Right forelimb (tissue), 1 donor: ENCODE measurements at places on chromosomes 3 and 15.

- no peak for DNase-seq
Measured at GRCh38 chr15:68059630-68060029, 5.5 kb downstream of the PIAS1 start.

DNA sequence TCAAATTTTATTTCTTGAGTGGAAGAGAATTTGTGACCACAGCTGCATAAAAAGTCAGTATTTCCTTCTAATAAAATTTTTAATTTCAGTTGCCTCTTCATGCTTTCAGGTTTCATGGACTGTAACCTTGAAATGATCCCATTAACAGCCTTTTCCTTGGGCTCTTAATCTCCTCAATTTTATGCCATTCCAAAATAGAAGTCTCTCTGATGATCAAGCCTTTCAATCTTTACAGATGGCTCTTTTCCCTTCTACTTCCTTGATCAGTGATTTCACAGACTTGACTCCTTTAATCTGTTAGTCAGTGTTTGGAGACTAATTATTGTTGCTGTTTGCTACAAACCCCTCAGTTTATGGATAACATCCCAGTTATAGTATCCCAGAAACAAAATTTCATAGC is 11.9 kb downstream of the TSC22D2 start:
- no peak for DNase-seq

GRCh38 chr15:77715051-77715450 is 82.3 kb upstream of the LINGO1 start:
- no peak for DNase-seq

DNA sequence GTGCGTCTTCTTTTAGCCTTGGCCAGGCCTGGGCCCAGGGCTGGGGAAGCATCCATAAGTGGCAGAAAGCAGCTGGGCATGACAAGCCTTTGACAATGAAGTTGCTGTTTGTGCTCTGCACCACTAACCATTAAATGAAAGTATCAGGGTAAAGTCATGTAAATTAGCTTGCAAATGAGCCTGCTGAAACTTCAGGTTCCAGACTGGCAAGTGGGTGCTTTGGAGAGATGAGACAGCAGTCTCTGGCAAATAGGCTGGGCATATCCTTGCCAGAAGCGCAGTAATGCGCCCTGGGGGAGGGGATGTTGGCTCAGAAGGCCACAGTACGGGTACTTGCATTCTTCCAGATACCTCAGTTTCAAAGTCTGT is 40.7 kb downstream of the RAB6B start:
- no peak for DNase-seq

DNA sequence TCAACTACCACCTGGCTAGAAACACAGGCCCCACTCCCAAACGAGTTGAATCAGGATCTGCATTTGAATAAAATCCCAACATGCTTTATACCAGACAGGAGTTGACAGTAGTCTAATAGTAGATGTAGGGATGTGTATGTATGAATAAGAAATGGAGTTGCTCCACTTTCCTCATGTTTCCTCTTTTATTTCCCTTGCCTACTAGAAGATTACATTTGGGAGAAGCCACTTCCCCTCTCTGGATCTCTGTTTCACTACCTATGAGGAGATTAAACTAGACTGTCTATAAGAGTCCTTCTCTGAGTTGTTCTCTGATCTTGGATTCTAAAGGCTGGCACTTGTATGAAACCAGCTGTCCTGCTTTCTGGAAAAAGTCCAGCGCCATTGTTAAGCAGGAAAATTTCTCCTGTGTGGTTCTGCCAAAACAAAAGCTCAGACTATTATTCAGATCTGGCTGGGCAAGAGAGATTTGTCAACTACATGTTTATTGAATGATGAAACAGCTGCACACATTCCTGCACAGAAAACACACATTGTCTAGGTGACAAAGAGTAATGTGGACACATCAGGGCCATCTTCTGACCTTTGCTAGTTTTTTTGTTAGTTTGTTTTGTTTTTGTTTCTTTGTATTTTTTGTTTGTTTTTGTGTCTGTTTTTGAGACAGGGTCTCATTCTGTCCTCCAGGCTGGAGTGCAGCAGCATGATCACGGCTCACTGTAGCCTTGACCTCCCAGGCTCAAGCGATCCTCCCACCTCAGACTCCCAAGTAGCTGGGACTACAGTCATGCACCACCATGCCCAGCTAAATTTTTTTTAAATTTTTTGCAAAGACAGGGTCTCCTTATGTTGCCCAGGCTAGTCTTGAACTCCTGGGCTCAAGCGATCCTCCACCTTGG is 29.9 kb downstream of the ACP3 start:
- DNase-seq = no peak

DNA sequence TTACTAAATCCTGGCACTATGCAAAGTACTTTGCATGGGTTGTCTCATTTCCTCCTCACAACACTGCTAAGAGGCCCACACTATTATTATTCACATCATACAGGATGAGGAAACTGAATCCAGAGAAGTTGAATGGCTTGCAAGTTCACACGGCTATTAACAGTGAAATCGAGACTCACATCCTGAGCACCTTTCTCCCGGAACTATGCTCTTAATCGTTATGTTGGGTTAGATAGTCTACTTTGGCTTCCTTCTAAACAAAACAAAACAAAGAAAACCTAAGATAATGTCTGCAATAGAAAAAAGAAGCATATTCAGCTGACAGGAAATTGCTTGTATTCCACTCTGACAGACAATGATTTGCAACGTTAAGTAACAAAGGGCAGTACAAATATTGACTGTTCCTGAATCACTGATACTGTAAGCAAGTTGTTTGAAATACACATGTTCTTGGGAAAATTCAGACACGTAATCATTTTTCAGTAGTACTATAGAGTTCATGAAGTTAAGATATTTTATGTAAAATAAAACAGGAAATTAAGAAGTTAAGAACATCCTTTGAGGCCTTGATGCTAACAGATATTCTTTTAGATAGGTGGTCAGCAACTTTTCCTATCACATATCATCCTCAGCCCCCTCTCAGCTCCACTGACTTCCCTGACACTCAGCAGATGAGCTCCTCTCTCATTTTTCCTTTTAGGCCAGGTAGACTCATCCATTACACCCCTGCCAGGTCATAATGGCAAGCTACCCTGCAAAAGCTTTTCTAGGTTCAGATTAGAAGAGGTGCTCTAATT is 40.7 kb downstream of the C2CD4B start:
- DNase-seq = no peak
